ENCODE measurements at places on chromosomes 5 and 9.

- no peak for DNase-seq
Measured at GRCh38 chr5:72439192-72439591, 68.0 kb downstream of the ZNF366 start.

DNA sequence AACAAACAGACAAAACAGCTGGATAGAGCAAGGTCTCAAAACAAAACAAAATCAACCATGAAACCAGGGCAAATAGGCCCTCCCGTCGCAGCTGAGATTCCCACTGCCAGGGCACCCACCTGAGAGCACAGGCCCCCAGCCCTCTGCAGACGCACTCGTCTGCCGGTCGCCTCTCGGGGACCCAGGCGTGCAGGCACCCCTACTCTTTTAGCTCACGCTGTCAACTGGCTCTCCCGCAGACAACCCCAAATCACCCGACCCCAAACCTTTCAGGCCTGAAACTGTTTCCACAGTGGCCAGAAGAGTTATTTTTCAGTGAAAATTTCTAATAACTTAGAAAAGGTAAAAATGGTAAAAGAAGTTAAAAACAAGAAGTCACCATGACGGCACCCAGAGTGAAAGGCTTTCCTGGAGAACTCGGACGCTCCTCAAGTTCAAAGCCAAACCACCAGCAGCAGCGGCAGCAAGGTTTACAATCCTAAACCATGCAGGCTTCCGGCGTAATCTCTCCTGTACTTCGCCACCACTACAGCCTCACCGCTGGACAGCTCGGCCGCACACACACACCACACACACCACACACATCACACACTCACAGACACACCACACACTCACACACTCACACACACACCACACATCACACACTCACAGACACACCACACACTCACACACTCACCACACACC is 1.9 kb upstream of the UBE2QL1 start:
- no peak for DNase-seq

- no peak for DNase-seq
Measured at GRCh38 chr5:74413403-74414048, 227.0 kb downstream of the ENC1 start.

- no peak for DNase-seq
Measured at GRCh38 chr9:119451426-119451825, 82.2 kb upstream of the BRINP1 start.

DNA sequence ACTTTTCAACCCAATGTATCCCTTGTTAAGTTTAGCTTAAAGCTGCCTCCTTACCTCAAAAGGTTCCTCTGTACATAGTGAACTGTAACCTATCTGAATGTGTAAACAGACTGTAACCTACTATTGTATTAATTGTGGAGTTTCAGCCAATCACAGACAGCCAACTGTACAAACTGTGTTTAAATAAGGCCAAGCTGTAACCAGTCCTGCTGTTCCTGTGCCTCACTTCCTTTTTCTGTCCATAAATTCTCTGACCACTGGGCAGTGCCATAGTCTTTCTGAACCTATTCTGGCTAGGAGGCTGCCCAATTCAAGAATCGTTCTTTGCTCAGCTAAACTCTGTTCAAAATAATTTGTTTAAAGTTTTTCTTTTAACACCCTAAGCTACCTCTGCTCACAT is 74.7 kb upstream of the DAPK1 start:
- no peak for DNase-seq

GRCh38 chr9:9563817-9564216 is 1049.0 kb downstream of the PTPRD start:
- DNase-seq, result no peak

- DNase-seq, result no peak
Measured at GRCh38 chr5:42005561-42006153, 80.6 kb downstream of the FBXO4 start.

Measured in sciatic nerve (tissue), 2 donors.